ENCODE measurements at places on chromosomes 16 and 17.

GRCh38 chr17:32266051-32266388 lies 388 bp downstream of the RHBDL3 start:
- DNase-seq = no peak

DNA sequence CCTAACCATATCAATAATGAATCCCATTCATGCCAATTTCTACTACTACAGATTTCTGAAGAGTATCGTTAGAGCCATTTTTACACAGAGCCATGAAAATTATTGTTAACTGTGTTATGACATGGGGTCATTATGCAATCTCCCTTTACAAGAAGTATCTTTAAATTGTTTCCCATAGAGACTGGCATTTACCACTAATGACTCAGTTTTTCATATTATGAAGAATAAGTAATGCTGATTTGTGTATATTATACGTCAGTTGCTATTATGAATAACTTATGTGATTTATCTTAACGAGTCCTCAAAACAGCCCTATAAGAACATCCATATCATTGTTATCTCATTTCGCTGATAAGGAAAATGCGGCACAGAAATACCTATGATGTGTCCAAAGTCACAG lies 173.8 kb downstream of the KCNJ2 start:
- DNase-seq = no peak

GRCh38 chr17:58918072-58918471 lies 162.4 kb downstream of the PPM1E start:
- DNase-seq = no peak

- peak; percentile 14 for DNase-seq
Measured at GRCh38 chr17:43753493-43754129, 5.0 kb downstream of the SOST start.

DNA sequence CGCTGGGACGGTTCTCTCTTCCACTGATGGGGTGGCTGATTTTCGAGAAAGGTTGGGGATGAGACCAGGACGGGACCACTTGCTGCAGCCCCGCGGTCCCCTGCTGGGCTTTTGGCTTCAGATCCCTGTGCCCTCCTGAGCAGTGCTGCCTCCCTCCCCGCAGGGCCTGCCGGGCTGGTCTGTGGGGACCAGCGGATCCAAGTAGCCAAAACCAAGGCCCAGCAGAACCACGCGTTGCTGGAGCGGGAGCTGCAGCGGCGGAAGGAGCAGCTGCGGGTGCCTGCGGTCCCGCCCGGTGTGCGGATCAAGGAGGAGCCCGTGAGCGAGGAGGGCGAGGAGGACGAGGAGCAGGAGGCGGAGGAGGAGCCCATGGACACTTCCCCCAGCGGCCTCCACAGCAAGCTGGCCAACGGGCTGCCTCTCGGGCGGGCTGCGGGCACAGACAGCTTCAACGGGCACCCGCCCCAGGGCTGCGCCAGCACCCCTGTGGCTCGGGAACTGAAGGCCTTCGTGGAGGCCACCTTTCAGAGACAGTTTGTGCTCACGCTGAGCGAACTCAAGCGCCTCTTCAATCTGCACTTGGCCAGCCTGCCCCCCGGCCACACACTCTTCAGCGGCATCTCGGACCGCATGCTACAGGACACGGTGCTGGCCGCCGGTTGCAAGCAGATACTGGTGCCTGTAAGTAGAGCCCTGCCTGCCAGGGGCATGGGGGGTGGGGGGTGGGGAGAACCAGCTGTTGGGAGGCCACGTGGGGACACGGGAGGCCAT lies 28.6 kb downstream of the POLR3E start:
- DNase-seq = no peak

- no peak for DNase-seq
Measured at GRCh38 chr17:73510981-73511718, 133.1 kb downstream of the SDK2 start.

DNA sequence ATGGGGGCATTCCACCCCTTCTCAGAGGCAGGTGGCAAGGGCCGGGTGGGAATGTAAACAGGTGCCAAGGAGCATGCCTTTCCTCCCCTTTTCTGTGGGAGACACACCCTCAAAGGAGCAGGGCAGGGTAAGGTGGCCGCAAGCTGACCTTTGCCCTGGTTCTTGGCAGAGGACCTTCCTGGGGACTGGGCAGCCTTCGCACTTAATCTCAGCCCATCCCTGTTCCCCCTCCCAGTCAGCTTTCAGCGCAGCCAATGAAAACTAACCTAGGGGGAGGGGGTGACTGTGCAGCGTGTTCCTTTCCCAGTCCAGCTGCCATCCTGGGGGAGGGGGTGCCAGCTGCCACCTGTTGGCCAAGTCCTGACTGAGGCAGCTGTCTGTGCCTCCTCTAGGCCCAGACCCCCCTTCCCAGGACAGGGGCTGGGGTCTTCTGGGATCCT lies 2.8 kb downstream of the TRAF4 start:
- DNase-seq = no peak

- DNase-seq = no peak
Measured at GRCh38 chr17:8843344-8843743, 24.1 kb downstream of the PIK3R6 start.

DNA sequence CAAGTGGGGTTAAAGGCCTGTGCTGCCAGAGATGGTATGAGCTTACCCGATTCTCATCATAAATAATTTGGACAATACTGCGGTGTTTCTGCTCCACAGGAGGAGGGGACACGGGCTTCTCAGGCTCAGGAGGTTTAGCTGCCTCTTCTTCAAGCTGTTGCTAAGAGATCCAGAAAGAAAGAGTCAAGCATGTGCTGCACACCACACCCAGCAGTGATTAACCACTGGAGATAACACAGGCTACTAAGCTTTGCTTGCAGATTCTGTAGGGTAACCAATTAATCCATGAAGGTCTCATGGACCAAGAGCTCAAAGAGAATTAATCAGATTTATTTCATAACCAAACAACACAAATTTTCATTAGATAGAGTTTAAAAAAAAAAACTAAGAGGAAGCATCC lies 56.6 kb downstream of the NCOR1 start:
- DNase-seq = no peak

DNA sequence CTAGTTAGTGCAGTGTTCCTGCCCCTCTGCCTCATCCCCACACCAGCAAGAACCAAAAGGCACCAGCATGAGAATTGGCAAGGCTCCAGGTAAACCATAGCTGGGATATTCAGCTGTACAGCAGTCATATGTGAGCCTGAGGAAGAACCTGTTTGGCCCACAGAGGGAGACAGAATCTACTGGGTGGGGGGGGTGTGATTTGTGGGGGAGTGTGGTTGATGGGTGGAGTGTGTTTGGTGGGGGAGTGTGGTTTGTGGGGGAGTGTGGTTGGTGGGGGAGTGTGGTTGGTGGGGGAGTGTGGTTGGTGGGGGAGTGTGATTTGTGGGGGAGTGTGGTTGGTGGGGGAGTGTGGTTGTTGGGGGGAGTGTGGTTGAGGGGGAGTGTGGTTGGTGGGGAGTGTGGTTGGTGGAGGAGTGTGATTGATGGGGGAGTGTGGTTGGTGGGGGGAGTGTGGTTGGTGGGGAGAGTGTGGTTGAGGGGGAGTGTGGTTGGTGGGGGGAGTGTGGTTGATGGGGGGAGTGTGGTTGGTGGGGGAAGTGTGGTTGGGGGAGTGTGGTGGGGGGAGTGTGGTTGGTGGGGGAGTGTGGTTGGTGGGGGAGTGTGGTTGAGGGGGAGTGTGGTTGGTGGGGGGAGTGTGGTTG lies 19.5 kb downstream of the MINK1 start:
- peak; percentile 51 for DNase-seq

- peak; percentile 20 for DNase-seq
Measured at GRCh38 chr17:59373882-59374495, 42.5 kb downstream of the YPEL2 start.

- DNase-seq = no peak
Measured at GRCh38 chr17:1484060-1484535, 8.4 kb downstream of the MYO1C start.

DNA sequence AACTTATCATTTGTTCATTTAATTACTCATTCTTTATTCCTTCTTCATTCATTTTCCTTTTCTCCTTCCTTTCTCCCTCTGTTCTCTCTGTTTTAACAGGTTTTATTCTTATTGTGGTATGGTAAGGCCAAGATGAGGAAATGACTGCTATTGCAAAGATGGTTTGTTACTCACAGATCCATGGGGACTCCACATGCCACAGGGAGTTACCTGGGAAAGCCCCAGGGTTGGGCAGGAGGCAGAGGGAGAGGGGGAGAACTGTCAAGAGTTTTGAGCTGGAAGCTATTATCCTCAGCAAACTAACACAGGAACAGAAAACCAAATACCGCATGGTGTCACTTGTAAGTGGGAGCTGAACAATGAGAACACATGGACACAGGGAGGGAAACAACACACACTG lies 453.3 kb downstream of the WWOX start:
- no peak for DNase-seq

- DNase-seq = no peak
Measured at GRCh38 chr17:47882247-47882646, 13.8 kb upstream of the SP2 start.

Measured in CD4-positive, alpha-beta T cell treated with Interleukin-4 for 1 hour (primary cell).